ENCODE measurements at places on chromosomes 2 and 18. TPM values are rescaled to one million over a fixed set of nuclear protein-coding genes. Genes with fewer than 3 reads are reported as not detected.

Gene SERPINB4
- total RNA-seq: not detected

Gene GPBAR1
- 0.42 TPM for total RNA-seq

GRCh38 chr2:197889041-197889440 lies 84.6 kb downstream of the PLCL1 start:
- DNase-seq: no peak

Gene PLCD4
- 0.17 TPM for total RNA-seq

DNA sequence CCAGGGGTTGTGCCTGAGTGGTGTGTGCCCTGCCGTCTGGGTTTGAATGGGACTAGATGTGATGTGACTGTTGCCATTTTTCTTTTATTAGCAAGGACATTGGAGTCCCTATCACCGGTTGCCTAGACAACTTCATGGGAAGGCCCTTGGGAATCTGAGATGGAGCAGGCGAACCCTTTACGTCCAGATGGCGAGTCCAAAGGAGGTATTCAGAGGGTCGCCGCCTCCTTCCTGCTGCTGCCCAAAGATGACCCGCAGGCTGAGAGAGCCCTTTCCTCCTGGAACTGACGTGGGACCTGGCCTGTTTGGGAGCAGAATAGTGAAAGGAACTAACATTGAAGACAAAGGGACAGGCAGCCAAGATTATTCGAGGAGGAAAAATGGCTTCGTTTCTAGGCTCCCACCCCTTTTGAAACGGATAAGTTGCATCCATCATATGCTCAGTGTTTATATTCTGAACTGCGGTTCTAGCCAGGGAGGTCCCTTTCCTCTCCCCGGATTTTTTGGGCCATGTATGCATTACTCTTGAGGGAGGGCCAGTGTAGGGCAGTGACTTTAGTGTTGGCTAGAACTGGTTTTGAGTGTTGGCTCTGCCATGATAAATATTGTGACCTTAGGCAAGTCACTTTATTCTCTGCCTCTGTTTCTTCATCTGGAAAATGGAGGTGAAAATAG lies 673 bp downstream of the CENPO start:
- peak; percentile 40 for DNase-seq

DNA sequence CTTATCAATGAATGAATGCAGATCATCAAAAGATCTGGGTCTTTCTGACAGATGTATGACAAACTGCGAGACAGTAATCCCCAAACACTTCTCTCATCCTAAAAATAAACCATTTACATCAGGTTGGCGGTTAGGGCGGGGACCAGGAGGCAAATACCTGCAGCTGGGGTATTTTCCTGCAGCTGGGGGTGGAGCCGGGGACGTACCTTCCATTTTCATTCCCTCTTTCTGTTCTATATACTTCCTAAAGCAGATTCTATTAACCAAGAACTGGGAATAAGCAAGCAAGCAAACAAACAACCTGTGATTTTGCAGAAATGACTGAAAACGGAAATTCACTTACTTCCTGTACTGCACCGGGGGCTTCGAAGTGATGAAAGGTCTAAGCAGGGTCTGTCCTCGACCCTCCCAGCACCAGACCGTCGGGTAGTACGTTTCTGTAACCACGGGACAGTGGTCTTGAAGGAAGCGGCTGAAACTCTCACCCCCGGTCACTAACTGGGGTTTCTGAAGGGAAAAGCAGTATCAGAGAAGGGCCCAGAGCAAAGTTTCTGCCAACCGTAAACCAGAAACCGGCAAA lies 1.2 kb downstream of the ABHD3 start:
- DNase-seq: peak; percentile 54

DNA sequence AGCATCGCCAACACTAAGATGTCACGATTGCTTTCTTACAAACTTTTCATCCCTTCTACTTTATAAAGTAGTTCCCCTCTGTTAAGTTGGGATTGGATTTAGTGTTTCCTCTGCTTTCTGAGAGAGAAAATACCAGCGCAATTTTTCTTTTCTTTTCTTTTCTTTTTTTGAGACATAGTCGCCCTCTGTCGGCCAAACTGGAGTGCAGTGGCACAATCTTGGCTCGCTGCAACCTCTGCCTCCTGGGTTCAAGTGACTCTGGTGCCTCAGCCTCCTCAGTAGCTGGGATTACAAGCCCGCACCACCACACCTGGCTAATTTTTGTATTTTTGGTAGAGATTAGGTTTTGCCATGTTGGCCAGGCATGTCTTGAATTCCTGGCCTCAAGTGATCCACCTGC lies 9.0 kb downstream of the RELCH start:
- no peak for DNase-seq

DNA sequence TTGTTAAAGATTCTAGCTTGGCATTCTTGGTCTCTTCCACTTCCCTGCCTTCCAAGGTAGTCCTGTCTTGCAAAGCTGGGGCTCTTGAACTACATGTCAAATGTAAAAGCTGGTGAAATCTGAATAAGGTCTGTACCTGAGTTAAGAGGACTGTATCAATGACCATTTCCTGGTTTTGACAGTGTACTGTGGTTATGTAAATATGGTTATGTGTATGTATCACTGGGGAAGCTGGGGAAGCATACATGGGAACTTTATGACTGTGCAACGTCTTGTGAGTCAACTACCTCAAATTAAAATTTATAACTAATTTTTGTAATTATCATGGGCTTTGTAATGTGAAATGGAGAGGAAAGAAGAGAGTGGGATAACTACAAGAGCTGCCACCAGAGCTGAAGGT lies 81.7 kb downstream of the COL4A4 start:
- no peak for DNase-seq

Gene BMP10
- 8.0 TPM for total RNA-seq

Measured in liver (tissue), 10 donors.